ENCODE measurements at places on chromosomes 1 and 21.

GRCh38 chr1:67966666-67967009 is 83.8 kb downstream of the DIRAS3 start:
- DNase-seq, result no peak

- no peak for DNase-seq
Observed at GRCh38 chr1:21641967-21642739, 27.0 kb downstream of the RAP1GAP start.

- DNase-seq, result peak; percentile 62
Observed at GRCh38 chr21:33949516-33950430, 34.2 kb upstream of the ATP5PO start.

DNA sequence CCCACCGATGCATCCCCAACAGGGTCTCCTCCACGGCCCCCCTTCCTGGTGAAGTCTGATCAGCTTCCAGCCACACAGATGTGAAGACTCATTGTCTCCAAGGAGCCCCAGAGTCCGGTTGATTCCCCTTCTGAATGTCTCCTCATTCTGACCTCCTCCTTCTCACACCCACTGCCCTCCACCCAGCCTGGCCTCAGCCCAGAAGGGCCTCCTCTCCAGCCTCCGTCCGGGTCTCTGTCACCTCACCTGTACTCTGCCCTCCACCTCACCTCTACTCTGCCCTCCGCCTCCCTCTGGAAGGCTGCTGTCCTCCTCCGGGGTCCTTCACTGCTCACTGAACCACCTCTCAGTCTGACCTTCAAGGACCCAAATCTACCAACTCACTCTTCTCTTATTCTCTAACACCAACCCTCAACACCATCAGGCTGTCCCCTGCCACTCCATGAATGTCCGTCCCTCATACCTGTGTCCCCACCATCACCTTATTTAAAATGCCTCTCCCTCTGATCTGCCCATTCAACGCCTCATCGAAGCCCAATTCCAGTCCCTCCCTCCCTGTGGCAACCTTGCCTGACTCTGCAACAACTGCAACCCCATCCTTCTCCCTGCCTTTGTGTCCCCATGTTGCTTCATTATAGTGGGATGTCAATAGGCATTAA is 201.2 kb downstream of the TOMM20 start:
- no peak for DNase-seq

GRCh38 chr1:19651141-19651737 is 7.1 kb downstream of the NBL1 start:
- no peak for DNase-seq

DNA sequence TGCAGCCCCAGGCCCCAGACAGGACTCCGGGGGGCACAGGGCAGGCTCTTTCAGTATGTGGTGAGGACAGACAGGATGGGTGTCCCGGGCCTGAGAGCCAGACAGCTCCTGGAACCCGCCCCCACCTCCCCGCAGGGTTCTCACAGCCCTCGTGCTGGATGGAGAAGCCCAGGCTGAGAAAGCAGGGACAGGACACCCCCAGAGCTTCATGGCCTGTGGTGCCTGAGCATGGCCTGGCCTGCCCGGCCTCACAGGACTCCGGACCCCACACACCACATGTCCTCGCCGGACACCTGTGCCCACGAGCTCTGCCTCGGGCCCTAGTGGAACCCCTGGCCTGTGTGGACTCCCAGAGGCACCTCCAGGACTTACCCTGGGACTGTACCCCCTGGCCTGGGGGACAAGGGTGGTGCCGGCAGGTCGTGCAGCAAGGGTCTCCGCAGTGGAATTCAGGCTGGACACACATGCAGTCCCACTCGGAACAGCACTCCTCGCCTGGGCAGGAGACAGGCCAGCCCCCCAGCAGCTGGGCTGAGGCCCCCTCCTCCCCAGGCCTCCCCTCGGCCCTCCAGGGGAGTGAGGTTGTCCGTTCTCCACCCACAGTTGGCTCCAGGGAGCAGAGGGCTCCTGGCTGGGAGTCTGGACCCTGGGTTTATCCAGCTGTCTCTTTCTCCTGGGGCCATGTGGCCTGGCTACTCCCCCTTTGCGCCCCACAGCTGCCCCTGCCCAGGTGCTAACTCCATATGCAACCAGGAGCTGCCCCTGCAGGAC is 1.2 kb downstream of the TNFRSF18 start:
- DNase-seq, result no peak
